Activated T-helper 1 cell treated with Interleukin-2 at 50 U/mL for 16 hours (primary cell): ENCODE measurements at places on chromosomes 5 and 9.

- DNase-seq: no peak
Observed at GRCh38 chr5:147303251-147303650, 68.4 kb downstream of the STK32A start.

DNA sequence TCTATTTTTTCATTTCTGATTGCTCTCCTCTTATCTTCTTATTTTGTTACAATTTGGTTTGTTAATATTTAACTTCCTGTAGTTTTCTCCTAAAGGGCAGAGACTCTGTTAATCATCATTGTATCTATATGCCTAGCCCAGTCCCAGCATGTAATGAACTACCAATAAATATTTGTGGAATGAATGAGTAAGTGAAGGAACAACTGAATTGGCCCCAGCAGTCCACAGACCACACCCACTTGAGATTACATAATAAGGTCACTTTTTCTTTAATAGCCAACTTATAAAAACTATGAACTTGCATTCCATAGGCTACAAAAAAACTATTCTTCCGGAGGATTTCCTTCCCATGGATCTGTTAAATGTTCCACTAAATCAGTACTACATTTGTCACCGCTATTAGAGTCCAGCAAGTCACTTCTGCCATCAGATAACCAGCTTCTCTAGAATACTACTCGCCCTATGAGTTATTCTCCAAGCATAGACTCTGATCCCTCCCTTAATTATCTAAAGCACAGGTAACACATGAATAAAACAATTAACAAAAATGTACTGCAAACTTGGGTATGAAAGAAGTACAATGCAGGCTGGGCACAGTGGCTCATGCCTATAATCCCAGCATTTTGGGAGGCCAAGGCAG lies 27.5 kb upstream of the TNPO1 start:
- no peak for DNase-seq

DNA sequence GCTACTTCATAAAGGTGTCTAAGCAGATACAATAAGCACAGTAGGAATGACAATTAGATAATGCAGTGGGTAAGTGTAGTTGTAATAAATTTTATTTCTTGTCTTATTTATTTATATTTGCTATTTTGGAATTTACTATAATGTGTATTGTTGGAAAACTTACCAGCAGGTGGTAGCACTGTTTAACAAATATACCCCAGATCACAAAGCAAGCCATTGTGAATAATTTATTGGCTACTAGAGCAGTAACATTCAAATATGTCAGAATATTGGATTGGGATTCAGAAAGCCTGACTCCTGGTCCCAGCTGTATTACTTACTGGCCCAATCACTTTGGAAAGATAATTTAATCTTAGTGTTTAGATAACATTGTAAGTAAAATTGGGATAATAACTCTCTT lies 78.0 kb downstream of the ISOC1 start:
- no peak for DNase-seq

DNA sequence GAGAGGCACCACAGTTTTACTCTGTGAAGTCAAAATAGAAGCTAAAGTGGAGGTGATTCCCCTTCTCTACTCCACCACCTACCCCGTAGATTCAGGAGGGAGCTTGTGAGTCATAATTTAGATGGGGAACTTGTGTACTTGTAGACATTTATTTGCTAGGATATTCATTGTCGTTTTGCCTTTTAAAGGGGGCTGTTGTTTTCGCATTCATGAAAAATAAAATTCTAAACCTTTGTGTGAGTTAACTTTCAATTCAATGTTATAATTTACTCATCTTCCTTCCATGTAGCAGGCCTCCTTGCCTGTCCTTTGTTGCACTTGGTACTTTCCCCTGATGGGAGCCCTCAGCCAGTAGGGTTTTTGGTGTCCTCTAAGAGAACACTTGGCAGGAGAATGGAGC lies 22.0 kb downstream of the SECISBP2 start:
- no peak for DNase-seq

DNA sequence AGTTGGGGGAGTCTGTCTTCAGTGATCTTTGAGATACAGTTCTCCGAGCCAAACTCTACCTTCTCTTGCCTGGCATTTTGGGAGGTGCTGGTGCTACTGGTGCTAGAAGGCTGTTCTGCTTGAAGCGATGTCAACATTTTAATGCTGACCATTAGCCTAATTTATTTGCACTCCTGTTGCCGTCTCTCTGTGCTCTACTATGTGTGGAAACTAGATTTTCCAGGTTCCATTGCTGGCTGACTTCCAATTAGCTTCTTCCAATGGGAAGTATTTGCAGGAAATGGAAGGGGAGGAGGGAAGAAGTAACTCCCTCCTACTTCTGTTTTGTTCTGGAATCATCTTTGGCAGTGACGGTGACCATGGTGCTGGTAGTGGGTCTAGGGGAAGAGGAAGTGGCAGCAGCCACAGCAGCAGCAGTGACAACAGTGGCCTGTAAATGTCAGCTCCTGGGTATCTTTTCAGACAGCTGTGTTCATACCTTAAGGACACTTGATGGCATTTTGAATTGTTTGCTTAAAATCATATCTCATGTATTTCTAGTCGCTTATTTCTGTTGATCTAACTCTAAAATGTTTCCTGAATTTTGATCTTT lies 7.9 kb downstream of the TXNDC8 start:
- no peak for DNase-seq

DNA sequence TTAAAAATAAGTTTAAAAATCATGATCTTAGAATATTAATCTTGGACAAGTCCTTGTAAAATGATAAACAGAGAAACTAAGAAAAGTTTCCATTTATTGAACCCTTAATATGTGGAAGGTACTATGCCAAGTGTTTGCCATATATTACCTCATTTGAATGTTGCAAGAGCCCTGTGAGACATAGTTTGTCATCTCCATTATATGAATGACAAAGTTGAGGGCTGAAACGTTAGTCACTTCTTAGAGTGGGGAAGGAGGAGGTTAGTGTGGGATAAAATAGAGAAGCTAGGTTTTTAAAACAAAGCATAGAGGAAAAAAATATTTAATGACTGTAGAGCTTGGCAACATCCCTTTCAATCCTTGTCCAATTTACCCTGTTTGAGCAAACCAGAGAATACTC lies 2.0 kb downstream of the TNC start:
- DNase-seq: no peak

DNA sequence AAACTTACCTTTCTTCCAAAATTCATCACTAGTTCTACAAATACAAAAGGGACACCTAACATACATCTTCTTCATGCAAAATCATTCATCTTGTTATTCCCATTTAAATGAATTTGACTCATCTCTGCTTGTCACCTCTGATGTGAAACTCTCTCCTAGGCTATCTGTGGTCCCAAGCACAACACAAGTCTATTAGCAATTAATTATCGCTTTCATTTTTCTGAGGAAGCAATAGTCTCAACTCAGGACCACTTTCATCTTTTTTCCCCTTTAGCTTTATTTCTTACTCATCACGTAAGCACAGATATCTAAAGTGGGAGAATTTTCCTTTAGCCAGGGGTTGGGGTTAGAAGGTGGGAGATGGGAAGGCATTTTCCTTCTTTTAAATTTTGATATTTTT lies 131.9 kb downstream of the ST8SIA4 start:
- DNase-seq: no peak

DNA sequence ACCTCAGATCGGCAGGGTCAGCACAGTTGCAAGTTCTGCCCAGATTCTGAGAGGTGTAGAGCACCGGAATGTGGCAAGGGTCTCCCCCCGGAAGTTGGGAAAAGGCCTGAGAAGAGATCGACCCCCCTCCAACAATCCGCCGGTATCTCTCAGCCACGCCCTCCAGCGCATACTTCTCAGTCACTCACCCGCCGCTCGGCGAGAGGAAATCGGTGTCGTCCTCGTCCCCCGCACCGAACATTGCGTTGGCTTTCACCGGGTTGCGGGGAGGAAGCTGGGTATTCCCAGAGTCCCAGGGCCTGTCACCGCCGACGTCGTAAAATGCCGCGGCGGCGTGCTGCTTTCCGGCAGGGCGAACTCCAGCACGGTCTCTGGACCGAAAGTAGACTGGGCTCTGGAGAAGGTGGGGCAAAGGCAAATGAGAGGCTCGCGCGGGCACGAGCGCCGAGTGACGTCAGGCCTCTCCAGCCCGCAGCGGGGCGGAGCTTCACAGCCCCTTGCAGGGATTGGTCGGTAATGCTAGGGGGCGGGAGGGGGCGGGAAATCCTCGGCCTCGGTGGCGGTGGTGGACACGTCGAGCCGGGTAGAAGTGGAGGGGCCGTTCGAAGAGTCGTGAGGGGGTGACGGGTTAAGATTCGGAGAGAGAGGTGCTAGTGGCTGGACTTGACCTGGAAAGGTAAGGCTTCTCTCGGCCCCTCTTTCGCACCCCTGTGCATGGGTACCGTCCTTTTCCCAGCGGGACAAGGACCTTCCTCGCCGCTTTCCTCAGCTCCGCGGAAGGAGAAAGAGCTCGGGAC lies at the start of the genes FKBP15 and SLC31A1:
FKBP15 (minus strand) TSS at position 275 of the 797 bp plus-strand sequence; CDS start at position 241, 34 bp downstream.
SLC31A1 (plus strand) TSS at position 542 of the 797 bp plus-strand sequence. CDS start 34,605 bp downstream, outside the sequence.
- DNase-seq: peak; percentile 93

- no peak for DNase-seq
Observed at GRCh38 chr5:178504340-178504960, 85.7 kb downstream of the COL23A1 start.
